Astrocyte of the spinal cord (primary cell): ENCODE measurements at places on chromosomes 5 and 9.
A peak's percentile ranks its signal among the peaks of the same experiment; 100 is the strongest.

DNA sequence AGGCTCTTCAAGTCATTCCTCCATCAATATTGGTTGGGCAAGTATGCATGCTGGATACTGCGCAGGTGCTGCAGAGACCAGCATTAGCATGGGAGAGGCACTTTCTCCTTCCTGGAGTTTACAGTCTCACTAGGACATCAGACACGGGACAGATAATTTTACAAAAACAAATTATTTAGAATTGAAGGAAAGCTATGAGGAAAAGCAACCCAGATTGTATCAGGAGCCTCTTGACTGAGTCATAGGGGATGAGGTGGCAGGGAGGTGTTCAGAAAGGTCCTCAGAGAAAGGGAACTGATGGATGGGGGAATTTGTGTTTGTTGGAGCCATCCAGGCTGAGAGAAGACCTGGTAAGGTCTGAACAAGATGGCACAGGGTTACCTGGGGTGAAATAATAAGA is 24.5 kb upstream of the RAB14 start:
- DNase-seq: no peak

DNA sequence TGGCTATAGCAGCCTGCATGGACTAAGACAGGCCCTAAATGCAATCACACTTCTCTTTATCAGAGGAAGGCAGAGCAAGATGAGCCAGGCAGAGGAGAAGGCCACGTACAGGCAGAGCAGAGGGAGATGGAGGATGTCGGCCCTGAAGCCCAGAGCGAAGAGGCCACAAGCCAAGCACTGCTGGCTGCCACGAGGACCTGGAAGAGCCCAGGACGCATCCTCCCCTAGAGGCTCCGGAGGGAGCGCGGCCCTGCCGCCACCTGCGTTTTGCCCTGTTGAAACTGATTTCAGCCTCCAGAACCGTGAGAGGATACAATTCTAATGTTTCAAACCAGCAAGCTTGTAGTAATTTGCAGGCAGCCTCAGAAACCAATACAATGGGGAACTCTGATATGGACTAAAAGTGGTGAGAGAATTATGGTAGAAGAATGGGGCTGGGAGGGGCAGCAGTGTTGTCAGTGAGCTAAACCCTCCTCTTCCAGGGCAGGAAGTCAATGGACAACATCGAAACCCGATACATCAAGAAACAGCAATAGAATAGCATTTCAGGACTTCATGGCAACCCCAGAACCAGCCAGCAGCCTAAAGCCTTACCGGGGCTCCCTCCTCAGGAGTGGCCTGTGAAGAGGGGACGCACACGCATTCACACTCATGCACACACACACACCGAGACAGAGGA is 32.6 kb downstream of the ADAMTS2 start:
- no peak for DNase-seq

GRCh38 chr5:52708463-52708862 is 79.3 kb upstream of the ITGA1 start:
- DNase-seq: no peak

DNA sequence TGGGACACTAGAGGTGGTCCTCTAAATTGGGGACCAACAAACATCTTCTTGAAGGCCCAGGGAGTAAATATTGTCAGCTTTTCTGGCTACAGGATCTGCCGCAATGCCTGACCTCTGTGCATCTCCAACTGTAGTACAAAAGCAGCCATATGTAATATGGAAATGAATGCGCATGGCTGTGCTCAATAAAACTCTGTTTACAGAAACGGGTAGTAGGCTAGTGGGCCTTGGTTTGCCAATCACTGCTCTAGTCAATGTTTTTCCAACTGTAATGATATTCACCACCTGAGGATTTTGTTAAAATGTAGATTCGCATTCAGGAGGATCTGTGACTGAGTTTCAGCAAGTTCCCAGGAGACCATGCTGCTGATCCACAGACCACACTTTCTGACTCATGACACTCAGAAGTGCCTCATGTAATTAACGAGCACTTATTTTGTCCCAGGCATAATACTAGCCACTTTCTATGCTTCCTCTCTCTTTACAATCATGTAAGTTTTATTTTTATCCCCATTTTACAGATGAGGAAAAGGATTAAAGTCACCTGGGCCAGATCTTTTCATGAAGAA is 96.9 kb downstream of the MED27 start:
- DNase-seq: peak; percentile 41

DNA sequence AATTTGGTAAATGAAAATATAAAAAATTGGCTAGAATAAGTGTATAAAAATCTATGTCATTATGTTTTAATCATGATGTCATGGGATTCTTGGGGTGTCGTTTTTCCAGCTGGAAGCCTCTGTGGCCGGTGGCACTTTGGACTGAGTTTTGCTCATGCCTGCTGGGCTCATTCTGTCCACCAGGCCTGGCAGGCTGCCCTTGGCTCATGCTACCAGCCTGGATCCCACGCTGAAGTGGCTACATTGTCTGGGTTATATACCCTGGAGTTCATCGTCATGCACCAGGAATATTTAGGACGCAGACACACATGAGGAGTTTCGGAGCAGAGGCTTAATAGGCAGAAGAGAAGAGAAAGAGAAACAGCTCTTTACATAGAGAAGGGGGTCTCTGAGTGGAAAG is 1913.7 kb upstream of the WWC1 start:
- no peak for DNase-seq

- DNase-seq: no peak
These were observed 56.3 kb downstream of the PCSK5 start for GRCh38 chr9:75946766-75947165.

DNA sequence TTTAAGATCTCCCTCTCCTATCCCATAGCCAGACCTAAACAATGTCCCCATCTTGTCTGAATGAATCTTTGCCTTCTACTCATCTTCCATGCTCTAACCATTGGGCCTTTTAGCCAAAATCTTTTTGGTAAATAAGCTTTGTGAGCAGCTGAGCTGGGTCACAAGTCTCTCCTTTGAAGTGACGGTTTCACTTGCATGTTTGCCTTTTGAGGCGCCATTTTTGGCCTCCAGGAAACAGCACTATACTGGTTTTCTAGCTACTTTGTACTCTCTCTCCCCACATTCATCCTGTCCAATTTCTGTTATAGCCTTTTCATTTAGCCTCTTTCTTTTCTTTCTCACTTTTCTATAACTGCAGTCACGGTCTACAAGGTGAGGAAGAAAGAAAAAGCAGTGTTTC is 195.5 kb upstream of the C9orf72 start:
- no peak for DNase-seq

DNA sequence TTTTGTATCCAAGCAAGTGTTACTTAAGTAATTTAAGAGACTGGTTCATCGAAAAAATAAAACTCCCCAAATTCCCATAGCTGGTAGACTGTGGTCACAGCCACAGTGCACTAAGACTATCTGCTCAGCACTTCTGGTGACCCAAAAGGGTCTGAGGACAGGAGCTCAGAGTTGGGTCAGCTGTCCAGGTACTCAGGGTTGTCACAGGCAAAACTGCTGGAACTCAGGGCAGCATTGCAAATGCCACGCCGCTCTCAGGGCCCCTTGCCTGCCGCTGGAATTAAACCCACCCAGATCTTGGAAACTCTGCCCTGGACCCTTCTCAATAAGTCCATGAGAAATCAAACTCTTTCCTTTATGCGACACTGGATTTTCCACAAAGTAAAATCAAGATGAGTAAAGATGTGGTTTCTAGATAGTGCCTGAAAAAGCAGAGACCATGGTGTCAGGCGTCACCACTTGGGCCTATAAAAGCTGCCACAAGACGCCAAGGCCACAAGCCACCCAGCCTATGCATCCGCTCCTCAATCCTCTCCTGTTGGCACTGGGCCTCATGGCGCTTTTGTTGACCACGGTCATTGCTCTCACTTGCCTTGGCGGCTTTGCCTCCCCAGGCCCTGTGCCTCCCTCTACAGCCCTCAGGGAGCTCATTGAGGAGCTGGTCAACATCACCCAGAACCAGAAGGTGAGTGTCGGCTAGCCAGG is at the start of gene IL13:
Gene IL13 (plus strand): TSS at position 498 of the 705 bp plus-strand sequence. CDS start 14 bp downstream, at position 512.
- DNase-seq: no peak

DNA sequence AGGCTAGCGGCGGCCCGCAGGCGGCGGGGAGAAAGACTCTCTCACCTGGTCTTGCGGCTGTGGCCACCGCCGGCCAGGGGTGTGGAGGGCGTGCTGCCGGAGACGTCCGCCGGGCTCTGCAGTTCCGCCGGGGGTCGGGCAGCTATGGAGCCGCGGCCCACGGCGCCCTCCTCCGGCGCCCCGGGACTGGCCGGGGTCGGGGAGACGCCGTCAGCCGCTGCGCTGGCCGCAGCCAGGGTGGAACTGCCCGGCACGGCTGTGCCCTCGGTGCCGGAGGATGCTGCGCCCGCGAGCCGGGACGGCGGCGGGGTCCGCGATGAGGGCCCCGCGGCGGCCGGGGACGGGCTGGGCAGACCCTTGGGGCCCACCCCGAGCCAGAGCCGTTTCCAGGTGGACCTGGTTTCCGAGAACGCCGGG is 253 bp downstream of the SLC12A2 start:
- DNase-seq: peak; percentile 65

GRCh38 chr5:80216096-80216495 is 39.8 kb downstream of the SERINC5 start:
- no peak for DNase-seq

- no peak for DNase-seq
These were observed 319.9 kb downstream of the RAB3C start for GRCh38 chr5:58902765-58903164.

- no peak for DNase-seq
These were observed 41.1 kb downstream of the LAMC3 start for GRCh38 chr9:131049829-131050715.

DNA sequence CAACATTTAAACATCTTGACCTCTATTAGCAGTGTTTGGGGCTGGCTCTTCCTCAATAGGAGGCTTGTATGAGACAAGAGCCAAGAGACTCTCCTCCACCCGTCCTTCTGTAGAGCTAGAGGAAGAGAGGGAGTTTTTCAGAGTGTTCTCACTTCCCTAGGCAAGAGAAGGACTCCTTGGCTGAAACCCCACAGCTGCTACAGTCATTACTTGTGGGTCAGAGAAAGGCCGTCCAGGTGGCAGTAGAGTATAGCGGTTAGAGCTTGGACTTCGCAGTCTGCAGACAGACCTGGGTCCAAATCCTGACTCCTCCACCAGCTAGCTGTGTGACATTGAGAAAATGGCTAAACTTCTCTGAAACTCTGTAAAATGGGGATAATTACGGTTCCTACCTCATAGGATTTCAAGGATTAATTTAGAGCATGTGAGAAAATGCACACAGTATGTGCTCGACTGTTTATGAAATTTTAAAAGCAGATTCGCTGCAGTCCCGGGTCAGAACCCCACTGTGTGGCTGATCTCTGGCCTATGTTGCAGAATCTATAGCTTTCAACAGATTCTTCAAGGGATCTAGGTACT is 80.8 kb upstream of the ARAP3 start:
- DNase-seq: no peak

- DNase-seq: no peak
These were observed 60.8 kb downstream of the HINT1 start for GRCh38 chr5:131104169-131104808.

DNA sequence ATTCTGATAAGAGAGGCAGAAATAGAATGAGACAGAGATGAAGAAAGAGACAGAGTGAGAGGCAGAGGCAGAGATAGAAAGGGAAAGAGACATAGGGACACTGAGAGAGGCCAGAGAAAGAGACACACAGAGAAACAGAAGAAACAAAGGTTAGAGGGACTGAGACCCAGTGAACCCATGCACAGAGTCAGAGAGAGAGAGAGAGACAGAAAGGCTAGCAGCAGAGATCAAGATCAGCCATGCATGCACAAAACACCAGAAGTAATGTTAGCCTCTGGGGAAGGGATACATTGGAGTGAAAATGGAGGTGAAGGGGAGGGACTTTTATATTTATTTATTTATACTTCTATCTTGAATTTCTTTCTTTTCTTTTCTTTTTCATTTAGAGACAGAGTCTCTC is 14.1 kb upstream of the SPARC start:
- DNase-seq: no peak

GRCh38 chr5:140468188-140468587 is 66.6 kb downstream of the ANKHD1 start:
- peak; percentile 15 for DNase-seq

GRCh38 chr5:56116599-56117141 is 116.5 kb downstream of the ANKRD55 start:
- DNase-seq: no peak

- peak; percentile 13 for DNase-seq
These were observed 219.7 kb downstream of the ADCY2 start for GRCh38 chr5:7615566-7616061.

DNA sequence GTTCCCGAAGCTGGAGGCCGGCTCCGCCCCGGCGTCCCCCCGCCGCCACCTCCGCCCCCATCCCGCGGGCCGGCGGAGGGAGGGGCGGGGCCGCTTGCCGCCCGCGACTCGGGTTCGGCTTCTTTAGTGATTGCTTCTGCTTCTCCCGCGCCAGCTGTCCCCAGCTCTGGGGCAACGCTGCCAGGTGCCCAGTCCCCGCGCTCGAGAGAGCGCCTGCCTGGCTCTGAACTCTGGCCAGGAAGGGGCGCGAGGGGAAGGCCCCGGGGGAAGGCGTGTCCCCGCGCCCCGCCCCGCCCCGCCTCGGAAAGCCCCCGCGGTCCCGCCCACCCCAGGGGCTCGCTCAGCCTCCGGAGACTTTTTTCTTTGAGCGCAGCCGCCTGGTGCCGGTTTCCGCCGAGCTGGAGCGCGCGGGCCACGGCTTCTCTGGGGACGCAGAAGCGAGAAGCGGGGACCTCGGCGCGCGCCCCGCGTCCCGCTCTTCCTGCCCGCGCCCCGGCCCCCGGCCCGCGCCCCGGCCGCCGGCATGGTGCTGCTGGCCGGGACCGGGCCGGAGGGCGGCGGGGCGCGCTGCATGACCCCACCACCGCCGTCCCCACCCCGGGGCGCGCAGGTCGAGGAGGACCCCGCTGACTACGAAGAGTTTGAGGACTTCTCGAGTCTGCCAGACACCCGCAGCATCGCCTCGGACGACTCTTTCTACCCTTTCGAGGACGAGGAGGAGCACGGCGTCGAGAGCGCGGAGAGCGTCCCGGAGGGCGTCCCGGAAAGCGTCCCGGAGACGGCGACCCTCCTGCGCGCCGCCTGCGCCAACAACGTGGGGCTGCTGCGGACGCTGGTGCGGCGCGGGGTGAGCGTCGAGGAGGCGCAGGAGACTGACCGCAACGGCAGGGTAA is at the start of gene ANKRD33B:
Gene ANKRD33B (plus strand): TSS at position 126 of the 893 bp plus-strand sequence. CDS start 398 bp downstream, at position 524.
- DNase-seq: peak; percentile 66
